Activated CD4-positive, alpha-beta T cell treated with anti-CD3 and anti-CD28 coated beads, Interleukin-2, amount 50 U/mL, for 16 hours (primary cell): ENCODE measurements at places on chromosomes 11 and 22.

GRCh38 chr11:35248558-35249323, 109.8 kb downstream of the CD44 start:
- DNase-seq, result no peak

GRCh38 chr11:126189109-126189929, 22.1 kb downstream of the RPUSD4 start:
- DNase-seq, result no peak

- peak; percentile 96 for DNase-seq
Measured at GRCh38 chr11:62671608-62672389, at the start of the genes LBHD1 and UQCC3. LBHD1 (minus strand) TSS chr11:62672267; CDS start chr11:62670031, 2,236 bp downstream. UQCC3 (plus strand) TSS chr11:62671673; CDS start chr11:62671746, 73 bp downstream.

- DNase-seq, result no peak
Measured at GRCh38 chr11:125388611-125389010, 107.5 kb downstream of the FEZ1 start.

- peak; percentile 81 for DNase-seq
Measured at GRCh38 chr22:25048659-25049647, 96.4 kb downstream of the KIAA1671 start.

GRCh38 chr11:85939099-85940015, 84.2 kb downstream of the CCDC83 start:
- peak; percentile 83 for DNase-seq

GRCh38 chr11:13666708-13667107, 1.8 kb upstream of the FAR1 start:
- no peak for DNase-seq

DNA sequence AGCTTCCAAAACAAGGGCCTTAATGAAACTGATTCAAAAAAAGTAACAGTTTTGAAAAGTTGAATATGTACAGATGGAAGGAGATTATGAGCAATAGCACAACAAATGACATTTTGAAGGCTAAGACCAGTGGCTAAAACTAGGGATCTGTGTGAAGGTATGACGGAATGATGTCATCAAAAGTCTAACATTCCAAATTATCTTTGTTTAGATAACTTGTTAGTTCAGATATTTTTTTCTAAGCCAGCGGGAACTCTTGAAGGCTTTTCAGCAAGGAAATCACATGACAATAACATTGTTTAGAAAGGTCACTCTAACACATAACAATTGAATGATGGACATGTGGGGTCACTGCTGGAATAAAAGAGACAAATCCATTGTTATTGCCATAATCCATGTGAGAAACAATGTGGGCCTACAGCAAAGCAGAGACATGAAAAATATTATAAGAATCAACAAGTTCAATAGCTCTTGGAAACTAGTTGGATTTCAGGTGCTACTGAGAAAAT, 260.5 kb downstream of the CASP12 start:
- no peak for DNase-seq

- DNase-seq, result no peak
Measured at GRCh38 chr11:85806016-85806415, 4.9 kb downstream of the SYTL2 start.

GRCh38 chr22:44618400-44618799, 83.6 kb upstream of the PRR5 start:
- no peak for DNase-seq

- DNase-seq, result no peak
Measured at GRCh38 chr11:120627327-120628163, 116.0 kb downstream of the GRIK4 start.

DNA sequence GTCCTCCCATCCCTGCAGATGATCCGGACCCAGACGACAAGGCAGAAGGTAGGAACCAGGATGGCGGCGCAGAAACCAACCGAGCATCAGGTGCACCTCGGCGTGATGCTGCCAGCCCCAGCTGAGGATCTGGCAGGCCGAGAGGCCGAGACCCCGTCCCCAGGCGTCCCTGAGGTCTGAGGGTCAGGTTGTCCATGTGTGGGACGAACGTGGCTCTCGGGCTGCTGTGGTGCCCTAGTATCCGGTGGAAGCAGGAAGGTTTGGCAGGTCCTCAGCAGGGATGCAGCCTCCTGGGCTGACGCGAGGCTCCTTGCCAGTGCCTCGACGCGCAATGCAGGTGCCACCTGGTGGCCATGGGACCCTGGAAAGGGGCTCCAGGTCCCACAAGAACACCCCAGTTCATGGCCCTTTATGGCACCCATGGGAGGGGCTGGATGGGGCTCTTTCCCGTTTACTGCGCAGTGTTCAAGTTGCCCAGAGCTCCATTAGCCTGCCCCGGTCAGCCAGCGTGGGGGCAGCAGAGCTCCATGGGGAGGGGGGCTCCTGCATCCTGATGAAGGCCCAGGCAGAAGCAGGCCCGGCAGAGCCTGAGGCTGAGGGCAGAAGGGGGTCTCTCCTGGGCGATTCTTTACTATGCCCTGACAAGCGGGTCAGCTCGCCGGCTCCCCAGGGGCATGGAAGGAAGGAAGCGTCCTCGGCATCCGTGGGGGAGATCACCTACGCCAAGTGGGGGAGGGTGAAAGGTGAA, 129.9 kb downstream of the CTTN start:
- no peak for DNase-seq

DNA sequence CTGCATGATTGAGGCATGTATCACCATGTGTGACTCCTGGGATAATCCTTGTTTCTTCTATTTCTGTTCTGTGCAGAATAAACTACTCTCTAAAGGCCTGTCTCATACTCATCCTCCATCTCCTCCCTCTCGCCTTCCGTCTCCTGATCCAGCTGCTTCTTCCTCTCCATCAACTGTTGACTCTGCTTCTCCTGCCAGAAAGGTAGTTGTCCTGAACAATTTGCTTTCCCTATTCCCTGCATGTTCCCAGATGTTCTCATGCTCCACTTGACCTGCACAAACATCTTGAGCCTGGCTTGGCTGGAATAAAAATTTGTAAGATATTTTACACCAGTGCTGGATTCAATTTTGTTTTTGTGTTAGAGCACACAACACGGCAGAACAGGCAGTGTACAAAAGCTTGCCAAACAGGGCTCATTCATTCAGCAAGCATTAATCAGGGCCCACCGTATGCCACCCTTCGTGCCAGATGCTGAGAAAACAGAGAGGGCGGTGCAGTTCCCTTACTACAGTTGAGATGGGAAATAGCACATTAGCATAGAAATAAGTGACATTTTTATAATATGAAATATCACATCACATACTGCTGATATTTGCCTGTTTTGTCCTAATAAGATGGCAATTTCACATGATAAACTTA, 133.3 kb upstream of the PARVA start:
- no peak for DNase-seq

- DNase-seq, result no peak
Measured at GRCh38 chr11:125457814-125458343, 38.2 kb downstream of the FEZ1 start.

DNA sequence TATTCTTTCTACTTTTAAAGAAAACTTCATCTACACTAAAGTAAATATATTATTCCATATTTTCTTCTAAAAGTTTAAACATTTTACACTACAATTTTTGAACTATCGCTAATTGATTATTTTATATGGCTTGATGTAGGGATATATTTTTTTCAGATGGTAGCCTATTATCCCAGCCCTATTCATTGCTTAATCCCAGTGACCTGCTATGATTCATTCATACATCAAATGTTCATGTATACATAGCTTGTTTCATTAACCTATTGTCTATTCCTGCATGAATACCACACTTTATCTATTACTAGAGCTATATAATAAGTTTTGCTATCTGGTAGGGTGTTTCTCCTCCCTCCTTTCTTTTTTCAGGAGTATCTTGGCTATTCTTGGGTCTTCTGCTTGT, 5.0 kb upstream of the ROBO4 start:
- DNase-seq, result no peak
